ENCODE measurements at places on chromosomes 6 and 20.

- no peak for DNase-seq
Observed at GRCh38 chr6:110482774-110483400, 6.5 kb upstream of the SLC22A16 start.

DNA sequence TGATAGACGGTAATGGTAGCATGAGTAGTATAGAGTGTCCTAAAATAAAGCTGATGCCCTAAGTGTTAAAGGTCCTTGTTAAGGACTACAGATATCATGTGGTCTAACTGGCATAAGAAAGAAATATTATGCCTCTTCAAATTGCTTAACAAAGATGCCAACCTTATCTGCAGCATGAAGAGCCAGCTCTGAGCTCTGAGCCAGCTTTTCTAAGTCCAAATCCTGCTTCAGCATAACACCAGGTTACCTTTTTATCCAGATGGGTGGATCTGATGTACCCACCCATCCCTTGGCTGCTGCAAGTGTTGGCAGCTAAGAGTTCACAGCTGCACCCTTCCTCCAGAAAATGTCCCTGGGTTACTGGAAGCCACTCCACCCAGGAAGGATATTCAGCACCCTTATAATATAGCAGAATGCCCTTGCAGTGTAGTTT lies 83.8 kb downstream of the TENT5A start:
- no peak for DNase-seq

DNA sequence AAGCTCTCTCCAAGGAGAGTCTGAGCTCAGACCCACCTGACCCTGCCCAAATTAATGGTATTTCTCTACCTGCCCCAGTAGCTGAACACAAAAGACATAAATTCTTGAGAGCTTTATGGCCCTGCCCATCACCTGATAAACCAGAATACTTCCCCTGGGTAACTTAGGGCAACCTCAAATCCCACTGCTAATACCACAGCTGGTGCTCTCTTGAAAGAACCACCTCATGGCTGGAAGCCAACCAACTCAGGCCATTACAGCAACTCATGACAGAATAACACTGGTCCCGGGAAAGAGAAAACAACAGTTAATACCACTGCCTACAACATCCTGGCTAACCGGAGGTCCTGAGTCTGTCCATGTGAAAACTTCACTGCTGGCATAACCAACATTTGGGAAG lies 328.6 kb downstream of the NKAIN2 start:
- DNase-seq, result no peak

GRCh38 chr20:19976595-19977372 lies 40.4 kb upstream of the NAA20 start:
- peak; percentile 70 for DNase-seq

DNA sequence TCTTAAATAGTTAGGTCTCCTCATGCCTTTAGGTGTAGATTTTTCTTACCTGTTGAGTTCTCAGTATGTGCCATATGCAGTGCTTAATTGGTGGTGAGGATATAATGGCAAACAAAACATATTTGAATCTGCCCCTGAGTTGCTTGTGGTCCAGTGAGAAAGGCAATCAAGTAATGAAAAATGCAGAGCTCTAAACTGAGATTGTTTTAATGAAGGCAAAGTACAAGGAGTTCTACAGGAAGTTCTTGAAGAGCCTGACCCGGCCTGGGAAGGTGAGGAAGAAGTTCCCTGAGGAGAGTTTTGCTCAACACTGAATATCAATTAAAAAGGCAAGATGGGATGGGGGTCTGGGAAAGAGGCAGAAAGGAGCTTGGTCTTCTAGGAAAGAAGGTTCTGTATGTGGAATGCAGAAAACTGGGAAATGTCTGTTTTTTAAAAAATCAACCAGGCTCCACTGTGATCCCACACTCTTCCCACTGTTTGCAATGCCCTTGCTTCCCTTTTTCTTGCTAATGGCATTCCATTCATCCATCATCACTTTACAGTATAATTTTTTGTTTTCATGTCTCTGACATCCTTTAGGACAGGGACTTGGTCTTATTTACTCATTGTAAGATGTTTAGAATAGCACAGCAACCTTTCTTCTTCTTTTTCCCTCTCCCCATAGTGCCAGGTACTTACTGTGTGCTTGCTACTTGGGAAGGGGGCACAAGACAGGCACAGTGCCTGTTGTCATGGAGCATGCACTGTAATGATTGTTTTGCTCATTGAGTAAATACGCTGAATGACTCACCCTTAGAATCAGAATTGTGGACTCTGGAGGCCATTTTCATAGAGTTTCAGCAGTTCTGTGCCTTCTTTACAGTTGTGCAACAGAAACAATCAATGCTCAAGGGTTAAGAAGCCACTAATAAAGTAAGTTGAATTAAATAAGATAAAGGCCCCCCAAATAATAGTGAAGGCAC lies 64.3 kb downstream of the ANKS1A start:
- no peak for DNase-seq

- no peak for DNase-seq
Observed at GRCh38 chr6:118451839-118452238, 96.3 kb upstream of the PLN start.
